ENCODE measurements at places on chromosomes 2 and 18.
A peak's percentile ranks its signal among the peaks of the same experiment; 100 is the strongest.

DNA sequence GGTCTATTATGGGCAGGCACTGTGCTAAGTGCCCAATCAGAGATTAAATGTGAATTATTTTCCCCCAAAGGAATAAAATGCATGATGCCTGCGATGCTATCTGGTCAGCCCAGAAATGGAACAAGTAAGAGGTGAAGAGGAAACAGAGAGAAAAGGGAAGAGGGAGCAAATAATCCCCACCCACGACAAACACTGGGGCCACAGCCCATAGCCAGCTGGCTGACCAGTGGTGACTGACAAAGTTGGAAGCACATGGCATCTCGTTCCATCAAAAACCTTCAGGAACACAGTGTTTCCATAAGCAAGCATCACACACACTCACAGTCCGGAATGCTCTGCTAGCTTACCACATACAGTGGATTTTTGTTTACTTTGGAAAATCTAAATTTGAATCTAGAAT is 21.1 kb upstream of the COX7A2L start:
- DNase-seq = no peak

DNA sequence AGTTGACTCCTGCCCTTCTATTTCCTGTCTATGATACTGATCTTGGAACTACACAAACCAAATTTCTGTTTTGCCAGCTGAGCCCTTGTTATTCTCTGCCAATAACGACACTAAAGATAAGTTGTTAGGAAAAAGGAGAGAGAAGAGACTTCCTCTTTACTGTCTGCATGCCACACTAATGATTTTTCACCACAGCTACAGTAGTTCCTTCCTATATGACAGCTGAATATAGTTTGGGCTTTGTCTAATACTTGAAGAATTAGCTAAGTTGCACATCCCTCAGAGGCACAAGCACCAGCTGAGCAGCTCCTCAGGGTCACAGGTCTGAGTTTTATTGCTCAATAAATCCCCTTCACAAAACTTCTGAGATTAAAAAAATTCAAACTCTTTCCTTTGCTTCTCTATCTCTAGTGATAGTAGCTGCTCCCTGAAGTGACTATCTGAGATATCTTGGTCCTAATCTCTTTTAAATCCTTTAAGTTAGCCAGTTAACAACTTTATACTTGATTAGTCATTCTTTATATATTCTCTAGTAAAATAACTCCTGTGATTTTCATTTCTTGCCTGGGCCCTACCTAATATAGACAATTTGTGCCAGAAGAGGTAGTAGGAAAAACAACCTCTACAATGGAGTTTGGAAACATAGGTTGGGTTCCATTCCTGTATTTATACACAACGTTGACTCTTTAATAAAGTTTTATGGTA is 253.0 kb upstream of the CNTNAP5 start:
- DNase-seq = no peak

GRCh38 chr2:178422097-178422496 is 28.9 kb downstream of the PRKRA start:
- DNase-seq = no peak

DNA sequence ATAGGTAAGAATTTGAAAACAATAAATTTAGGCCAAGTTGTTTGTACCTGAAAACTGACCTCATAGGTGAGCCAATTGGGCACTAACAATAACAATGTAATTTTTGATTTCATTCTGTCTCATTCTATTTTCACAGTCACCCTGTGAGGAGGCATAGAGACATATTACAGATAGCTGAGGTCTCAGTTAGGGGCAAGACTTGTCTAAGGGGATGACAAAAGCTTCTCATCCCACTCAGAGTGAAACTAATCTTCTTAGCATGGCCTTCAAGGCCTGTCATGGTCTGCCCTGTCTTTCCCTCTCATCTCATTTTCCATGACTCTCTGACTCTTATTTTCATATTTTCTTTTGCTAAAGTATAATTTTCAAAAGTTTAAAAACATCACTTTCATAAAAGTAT is 562.0 kb upstream of the TNP1 start:
- no peak for DNase-seq

GRCh38 chr2:215530191-215530968 is 94.5 kb upstream of the FN1 start:
- peak; percentile 58 for DNase-seq

DNA sequence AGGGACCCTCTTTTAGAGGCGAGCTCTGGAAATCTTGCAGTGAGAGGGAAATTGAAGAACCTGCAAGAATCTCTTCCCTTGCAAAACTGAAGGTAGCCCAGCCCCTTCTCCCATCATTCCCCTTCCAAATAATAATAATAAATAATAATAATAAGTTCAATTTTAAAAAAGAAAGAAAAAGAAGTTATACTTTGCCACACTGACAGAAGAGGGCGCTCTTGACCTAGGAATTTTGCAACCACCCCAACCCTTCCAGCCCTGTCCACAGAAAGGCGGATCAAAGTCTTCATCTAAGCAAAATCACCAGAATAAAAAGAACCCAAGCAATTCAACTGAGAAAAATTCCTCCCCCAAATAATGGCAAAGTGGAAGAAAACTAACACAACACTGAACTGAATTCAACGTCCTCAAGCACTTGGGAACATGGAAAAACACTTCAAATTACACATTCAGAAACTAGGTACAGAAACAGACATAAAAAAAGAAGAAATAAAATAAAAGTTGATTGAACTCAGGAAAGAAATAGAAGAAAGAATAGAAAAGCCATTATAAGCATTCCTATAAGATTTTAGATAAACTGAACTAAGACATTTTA is 98.9 kb upstream of the GLS start:
- peak; percentile 58 for DNase-seq

DNA sequence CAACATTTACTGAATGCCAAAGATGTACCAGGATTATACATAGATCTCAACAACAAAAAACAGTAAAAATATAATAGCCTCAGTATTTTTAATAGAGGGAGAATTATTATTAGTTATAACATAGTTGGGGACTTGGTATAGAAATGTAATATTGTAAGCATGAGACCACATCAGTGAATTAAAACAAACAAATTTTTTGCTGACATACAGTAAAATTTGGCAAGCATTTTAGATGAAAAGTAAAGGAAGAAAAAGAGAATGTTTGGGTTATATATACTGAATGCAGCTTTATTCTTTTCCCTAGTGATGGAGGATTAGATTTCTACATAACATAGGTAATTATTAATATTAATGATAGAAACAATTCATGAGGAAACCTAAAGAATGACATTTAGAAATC is 10.9 kb downstream of the CPS1 start:
- DNase-seq = no peak

- DNase-seq = no peak
Measured at GRCh38 chr2:217431577-217432269, 571.1 kb downstream of the TNS1 start.

DNA sequence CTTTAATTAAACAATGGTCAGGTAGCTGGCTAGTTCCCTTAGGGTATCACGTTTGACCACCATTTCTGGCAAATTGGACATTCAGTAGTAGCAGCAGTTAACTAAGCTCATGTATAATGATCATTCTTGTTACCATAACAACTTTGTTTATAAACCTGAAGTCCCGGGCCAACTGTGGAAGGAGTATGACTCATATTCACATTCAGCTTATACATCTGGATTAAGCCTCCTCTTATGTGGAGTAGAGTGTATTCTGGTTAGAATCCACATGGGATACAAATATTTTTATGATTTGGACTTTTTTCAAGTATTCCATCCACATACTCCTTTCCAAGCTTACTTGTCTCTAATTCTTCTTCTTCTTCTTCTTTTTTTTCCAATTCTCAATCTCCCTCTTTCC is 70.3 kb upstream of the ZSWIM2 start:
- peak; percentile 82 for DNase-seq

DNA sequence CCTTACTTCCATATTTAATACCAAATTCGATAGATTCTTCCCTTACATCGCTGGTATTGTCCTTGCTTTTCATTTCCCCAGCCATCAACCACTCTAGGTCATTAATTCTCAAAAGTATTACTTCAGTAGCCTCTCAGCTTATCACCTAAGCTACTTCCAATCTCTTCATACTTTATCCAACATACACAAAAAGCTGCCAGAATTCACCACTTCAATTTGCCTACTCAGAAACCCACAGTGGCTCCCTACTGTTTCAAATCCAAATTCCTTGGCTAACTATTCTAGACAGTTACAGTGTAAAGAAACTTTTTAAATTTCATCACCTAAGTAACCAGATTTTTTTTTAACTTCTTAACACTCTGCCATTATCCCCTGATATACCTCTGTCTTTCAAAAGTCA is 4.7 kb downstream of the SLC25A12 start:
- no peak for DNase-seq

- DNase-seq = no peak
Measured at GRCh38 chr2:201176081-201176481, 6.9 kb upstream of the CASP10 start.

GRCh38 chr2:73982140-73982617 is 2.5 kb upstream of the TET3 start:
- no peak for DNase-seq

- no peak for DNase-seq
Measured at GRCh38 chr2:154447727-154448418, 250.6 kb upstream of the KCNJ3 start.

DNA sequence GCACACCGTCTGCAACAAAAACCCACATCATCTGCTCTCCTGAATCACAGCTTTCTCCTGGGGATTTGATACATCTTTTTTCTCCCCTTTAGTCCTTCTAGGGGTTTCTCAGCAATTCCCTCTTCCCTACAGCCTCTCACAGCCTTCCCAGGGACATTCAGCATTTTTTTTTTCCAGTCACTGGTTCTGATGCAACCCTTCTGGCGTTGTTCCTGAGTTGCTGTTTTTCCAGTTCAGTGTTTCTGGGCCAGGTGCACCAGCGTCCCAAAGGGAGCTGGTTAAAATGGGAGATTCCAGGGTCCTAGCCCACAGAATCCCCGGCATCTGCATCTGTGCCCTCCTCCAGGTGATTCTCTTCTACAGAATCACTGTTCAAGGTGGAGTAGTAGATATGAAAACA is 36.1 kb downstream of the ADCY3 start:
- DNase-seq = peak; percentile 60

DNA sequence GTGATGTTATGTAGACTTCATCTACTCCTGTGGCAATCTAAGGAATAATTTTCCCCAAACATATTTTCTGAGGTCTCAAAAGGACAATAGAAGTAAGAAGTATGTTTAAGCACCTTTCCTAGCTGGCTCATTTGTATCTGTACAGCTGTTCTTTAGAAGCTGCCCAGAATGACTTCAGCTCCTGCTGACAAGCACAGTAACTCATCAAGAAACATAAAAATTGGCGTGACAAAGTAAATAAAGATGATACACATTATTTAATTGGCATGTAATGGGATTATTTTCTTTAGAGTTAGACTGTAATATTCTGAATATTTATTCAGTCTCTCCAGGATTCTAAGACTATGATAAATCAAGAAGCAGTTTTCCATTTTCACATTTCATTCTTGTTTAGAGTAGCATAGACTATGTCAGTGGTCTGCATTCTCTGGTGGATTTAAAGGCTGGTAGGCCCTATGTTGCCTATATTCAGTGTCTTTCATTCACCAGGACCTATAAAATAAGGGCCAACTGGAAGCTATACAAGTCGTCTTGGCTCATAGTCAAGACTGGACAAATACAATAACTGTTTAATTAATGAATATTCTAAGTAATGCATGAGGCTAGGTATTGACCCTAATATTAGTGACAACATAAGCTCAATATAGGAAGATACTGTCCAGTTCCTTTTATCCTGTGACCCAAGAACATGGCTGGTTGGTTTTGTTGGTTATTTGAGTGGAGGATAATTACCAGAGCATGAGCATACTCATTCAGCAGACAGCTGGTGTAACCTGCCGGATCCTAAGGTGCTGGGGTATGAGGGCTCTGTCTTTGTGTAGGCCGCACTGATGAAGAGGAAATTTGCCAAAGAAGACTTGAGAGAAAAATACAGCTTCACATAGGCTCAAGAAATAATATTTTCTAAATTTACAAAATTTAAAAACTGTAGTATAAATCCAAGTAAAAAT is 107.0 kb downstream of the PDE1A start:
- peak; percentile 26 for DNase-seq

DNA sequence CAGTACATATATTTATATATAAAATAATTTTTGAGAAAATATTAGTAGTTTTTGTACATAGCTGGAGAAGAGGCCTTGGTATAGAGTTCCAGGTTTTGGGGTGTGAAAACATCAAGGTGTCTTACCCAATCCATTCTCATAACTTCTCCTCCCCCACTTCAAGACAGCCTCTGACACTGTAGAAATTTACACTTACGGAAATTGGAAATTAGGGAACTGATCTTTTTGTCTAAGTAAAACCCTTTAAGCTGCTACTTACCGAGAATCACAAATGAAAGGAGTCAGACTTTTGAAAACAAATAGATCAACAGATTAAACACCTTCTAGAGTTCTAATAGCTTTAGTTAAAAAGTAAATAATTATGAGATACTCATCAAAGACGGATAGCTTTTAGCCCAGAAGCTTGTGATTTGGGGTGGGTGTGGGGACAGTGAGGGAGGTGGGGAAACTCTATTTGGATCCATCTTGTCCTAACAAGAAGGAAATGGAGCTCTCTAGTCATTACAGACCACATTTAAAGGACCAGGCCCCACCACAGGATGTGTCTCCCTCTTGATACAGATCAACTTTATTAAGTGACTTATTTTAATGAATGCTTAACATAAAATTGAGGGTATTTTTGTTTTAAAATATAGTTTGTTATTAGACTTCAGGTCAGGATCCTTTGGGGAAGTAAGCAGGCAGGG is 11.1 kb upstream of the FBXO11 start:
- no peak for DNase-seq

GRCh38 chr2:127590386-127591190 is 55.1 kb downstream of the MYO7B start:
- DNase-seq = no peak

DNA sequence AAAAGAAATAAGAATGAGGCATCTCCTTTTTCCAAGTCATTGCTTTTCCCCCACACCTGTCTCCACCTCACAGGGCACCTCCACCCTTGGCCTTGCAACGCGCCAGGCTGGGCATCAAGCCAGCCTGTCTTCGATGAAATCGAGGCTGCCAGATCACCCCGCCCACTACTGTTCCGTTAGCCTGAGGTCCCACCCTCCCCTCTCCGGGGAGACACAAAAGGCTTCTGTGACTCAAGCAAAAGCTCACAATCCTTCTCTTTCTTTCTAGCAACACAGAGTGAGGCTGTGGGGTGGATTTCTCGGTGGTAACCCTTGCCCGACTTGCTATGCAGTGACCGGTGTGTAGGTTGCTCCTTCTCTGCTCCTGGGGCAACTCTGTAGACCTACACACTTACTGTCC is 9.9 kb downstream of the TNP1 start:
- DNase-seq = no peak

- peak; percentile 48 for DNase-seq
Measured at GRCh38 chr2:47339745-47340541, 63.0 kb upstream of the MSH2 start.

- no peak for DNase-seq
Measured at GRCh38 chr2:191544461-191545062, 133.4 kb upstream of the NABP1 start.

GRCh38 chr18:69365658-69366057 is 35.0 kb upstream of the DOK6 start:
- DNase-seq = no peak

GRCh38 chr2:161307676-161308075 is 549 bp upstream of the PSMD14 start:
- no peak for DNase-seq

- no peak for DNase-seq
Measured at GRCh38 chr2:28927469-28927868, 33.0 kb downstream of the WDR43 start.

GRCh38 chr2:100339823-100340222 is 17.5 kb upstream of the LONRF2 start:
- no peak for DNase-seq
